8988T (cell line): ENCODE measurements at places on chromosomes 16 and 17.

- DNase-seq, result no peak
These were observed 1.8 kb downstream of the SALL1 start for GRCh38 chr16:51149251-51149661.

DNA sequence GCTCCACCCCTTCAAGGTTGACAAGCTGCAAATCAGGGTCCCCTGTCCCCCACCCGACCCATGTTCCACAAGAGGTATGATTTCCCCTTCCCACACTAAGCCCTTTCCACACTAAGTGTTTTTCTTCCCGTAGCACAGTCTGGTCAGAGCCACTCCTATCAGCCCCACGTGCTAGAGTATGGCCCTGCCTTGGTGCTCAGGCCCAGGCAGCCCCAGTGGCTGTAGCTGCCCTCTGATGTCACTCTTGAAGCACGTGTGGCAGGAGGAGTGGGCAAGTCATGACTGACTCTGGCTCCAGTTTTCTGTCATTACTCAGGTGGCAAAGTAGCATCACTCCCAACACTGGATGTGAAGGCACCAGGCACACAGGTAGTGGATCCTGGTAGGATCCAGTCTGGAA is 35.4 kb upstream of the ERN1 start:
- no peak for DNase-seq

DNA sequence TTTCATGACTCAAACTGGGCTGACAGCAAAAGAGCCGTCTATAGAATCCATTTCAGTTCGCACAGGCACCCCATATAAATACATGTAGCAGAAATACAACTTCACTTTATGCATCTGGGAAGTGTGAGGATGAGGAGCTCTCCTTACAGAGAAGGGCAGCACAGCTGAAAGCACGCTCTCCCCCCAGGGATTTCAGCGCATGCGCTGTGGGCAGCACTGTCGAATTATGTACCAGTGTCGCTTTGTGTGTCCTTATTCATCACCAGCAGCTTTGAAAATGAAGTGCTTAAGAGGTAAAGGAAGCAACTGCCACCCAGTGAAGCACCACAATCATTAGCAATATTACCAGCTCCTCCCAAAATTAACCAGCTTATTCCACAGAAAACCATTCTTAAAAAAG is 39.9 kb downstream of the CEP95 start:
- DNase-seq, result no peak

DNA sequence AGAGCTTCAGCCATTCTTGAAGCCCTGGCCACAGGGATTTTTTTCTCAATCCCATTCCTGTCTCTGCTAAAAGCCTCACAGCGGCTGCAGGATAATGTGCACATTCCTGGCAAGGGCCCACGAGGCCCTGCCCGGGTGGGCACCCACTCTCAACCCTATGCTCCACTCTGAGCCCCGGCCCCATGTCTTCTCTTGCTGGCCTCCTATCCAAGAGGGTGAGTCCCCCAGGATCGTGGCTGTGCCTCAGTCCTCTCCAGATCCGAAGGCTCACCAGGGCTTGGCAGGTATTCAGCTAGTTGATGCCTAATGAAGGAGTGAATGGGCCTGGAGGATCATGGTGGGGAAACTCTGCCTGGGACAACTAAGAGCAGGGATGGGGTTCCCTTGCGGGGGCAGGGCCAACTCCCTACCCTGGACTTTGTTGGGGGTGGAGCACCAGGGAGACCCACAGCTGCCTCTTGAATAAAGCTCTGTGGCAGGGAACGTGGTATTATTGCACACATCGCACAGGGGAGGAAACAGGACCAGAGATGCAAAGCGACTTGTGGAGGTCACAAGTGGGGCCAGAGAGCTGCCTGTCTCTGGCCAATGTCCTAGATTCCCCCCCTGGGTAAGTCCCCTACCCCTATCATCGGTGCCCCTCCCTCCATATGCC is 5.4 kb downstream of the ARHGAP27 start:
- DNase-seq, result no peak

GRCh38 chr16:14232106-14232864 is 161.2 kb downstream of the MRTFB start:
- no peak for DNase-seq

- no peak for DNase-seq
These were observed 428.2 kb upstream of the MAF start for GRCh38 chr16:80028581-80029380.

DNA sequence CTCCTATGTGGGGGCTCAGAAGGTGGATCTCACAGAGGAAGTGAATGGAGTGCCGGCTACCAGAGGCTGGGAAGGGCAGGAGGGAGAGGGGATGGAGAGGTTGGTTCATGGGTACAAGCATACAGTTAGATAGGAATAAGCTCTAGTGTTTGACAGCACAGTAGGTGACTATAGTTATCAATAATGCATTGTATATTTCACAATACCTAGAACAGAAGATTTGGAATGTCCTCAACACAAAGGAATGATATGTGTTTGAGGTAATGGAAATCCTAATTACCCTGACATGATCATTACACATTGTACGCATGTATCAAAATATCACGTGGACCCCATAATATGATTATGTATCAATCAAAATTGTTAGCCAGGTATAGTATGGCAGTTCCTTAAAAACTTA is 38.9 kb upstream of the MED9 start:
- no peak for DNase-seq

DNA sequence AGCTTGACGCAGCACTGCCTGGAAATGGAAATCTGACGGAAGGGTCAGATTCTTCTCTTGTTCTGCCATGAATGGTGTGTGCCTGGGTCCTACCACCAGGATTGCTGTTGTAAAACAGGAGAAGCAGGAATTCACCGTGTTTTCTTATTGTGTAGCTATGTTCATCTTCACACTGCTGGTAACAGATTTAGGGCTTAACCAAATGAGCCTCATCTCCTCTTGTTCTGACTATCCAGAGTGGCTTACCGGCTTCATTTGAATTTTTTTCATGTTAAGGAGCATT is 97.3 kb upstream of the CHMP6 start:
- peak; percentile 35 for DNase-seq

- DNase-seq, result peak; percentile 66
These were observed 4.4 kb downstream of the SHBG start for GRCh38 chr17:7634384-7634783.

DNA sequence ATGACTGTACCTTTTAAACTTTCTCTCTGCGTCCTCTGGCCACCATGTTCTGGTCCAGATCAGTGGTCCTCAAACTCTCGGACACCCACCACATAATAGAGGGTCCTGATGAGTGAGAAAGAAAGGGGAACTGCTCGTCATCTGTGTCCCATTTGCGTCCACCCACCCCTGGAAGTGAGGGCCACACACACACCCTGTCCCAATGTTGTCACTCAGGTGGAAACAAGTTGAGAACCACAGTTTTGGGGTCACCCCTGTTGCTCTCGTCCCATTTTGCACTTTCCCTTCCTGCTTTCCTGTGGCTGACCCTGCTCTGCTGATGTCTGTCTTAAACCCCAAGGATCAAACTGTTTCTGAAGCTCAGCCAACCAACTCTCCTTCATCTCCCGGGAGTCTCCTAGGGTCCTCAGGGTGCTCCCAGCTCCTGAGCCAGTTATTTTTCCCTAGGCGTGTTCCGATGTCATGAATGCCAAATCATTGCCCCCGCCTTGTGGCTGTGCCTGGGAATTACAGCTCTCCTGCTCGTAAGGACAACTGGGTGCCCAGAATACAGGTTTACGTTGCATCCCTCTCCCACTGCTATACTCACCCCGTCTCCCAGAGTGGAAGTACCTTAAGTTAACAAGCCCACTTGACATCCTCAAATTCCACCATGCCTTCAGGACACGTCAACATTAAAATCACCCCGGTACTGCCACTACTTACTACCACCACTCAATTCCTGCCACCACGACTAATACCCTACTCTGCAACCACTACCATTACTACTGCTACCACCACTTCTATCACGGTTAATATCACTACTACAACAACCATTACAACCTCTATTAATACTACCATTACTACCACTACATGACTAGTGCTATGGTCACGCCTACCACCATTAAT is 26.0 kb upstream of the HNF1B start:
- DNase-seq, result no peak

- DNase-seq, result no peak
These were observed 47.9 kb downstream of the RABEP1 start for GRCh38 chr17:5329784-5330557.

DNA sequence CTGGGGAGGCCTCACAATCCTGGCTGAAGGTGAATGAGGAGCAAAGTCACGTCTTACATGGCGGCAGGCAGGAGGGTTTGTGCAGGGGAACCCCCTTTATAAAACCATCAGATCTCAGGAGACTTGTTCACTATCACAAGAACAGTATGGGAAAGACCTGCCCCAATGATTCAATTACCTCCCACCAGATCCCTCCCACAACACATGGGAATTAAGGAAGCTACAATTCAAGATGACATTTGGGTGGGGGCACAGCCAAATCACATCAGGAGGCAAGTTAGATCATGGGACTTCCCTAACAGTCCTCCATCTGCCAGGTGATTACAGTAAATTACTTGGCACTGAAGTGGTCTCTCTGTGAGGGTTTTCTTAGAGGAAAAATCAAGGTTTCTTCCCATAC is 5.3 kb downstream of the TMEM114 start:
- no peak for DNase-seq

DNA sequence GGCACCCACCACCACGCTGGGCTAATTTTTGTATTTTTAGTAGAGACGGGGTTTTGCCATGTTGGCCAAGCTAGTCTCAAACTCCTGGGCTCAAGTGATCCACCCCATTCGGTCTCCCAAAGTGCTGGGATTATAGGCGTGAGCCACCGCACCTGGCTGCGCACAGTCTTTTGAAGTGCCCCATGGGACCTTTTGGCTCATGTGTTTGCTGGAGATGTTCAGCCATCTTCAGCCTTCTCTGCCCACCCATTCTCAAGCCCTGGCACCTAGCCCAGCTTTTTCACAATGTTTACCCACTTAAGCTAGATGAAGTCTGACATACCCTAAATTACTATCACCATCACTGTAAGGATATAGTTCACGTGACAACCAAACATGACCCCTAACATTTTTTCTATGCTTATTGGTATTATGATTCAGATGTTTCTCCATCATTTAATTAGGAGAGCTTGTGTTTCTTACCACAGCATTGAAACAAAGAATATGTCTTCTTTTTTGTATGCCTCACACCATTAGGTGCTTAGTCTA is 32.3 kb downstream of the PECAM1 start:
- no peak for DNase-seq
